ENCODE measurements at places on chromosomes 11 and 22. TPM values are rescaled to one million over a fixed set of nuclear protein-coding genes. Genes with fewer than 3 reads are reported as not detected.

The UCP3 gene
- total RNA-seq, result 0.22 TPM

The MAJIN gene
- total RNA-seq, result not detected

The MAP6 gene
- total RNA-seq, result 0.11 TPM

The ATG16L2 gene
- 7.7 TPM for total RNA-seq

The PICALM gene
- total RNA-seq, result 169 TPM

The TEX12 gene
- not detected for total RNA-seq

The GLYAT gene
- total RNA-seq, result not detected

The GSTT2B gene
- 0.77 TPM for total RNA-seq

Measured in dermis lymphatic vessel endothelial cell (primary cell).